Cardiac muscle cell (in vitro differentiated cells and primary cell): ENCODE measurements at places on chromosomes 4 and X.
A peak's percentile ranks its signal among the peaks of the same experiment; 100 is the strongest.

DNA sequence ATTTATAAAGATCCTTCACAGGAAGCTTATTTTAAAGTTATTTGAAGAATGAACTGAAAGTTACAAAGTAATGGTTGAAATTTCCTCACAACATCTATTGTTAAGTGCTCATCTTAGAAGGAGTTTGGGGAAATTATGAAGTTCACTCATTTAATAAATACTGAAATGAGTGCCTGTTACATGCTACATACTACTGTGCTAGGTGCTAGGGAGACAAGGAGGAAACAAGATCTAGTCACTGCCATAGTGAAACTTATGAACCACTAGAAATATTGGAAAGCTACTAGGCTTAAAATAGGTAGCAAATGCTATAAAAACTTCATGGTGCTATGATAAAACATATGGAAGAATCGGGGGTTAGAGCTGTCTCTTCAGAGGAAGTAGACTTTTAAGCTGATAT, 97.1 kb downstream of the JADE1 start:
- no peak for DNase-seq

DNA sequence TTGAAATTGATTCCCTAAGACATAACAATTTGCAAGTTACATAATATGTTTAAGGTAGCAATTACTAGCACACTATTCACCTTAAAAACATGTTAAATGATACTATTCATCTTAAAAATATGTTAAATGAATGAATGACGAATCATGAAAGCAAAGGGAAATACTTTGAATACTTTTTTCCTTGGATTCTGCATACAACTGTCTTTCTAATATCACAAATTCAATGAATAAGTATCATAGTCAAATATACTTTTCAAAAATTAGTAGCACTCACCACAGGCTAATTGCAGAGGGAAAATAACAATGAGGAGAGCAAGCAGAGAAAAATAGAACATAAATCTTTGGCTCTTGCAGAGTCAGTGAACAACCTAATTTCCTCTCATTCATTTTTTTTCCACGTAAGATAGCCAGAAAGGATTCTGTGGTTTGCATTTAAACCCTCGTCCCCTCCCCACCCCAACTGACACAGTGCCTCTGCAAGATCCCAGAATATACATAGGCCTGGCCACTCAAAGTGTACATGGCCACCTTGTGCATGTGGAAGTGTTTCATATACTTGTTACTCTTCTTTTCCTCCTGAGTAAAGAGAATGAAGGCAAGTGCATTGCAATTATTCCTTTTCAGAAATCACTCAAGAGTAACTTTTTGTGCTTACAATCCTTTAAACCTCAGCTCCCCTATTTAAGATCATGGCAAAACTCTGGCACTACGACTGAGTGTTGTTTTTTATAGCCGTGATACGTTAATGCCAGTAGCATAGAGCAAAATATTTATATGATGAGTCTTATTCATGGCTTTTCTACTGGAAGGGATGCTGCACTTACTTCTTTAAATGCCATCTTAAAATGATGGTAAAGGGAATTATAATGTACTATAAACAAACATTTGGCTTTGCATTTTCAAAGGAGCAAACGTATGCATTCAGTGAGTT, 236.4 kb downstream of the PDGFC start:
- DNase-seq = no peak

GRCh38 chr4:155772459-155773195, 13.8 kb downstream of the GUCY1B1 start:
- no peak for DNase-seq

GRCh38 chr4:74570095-74570494, 125.2 kb downstream of the AREG start:
- no peak for DNase-seq

DNA sequence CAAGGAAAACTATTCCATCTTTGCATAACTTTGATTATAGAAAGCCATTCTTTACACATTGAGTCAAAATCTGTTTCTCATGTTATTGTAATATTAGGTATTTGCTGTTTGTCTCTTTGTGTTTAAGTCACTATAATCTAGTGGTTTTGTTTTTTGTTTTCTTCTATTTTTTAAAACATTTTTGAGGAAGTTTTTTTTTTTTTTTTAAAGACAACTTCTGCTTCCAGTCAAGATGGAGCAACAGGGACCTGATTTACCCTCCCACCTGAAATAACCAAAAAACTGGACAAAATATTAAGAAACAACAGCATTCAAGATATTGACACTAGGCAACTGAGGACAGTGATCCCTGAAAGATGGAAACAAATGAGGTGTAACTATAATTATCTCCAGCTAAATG, 18.4 kb upstream of the NSUN7 start:
- DNase-seq = no peak

GRCh38 chr4:74671080-74671698, 123.1 kb downstream of the BTC start:
- peak; percentile 67 for DNase-seq
